ENCODE measurements at places on chromosomes 3 and 15.
A peak's percentile ranks its signal among the peaks of the same experiment; 100 is the strongest.

DNA sequence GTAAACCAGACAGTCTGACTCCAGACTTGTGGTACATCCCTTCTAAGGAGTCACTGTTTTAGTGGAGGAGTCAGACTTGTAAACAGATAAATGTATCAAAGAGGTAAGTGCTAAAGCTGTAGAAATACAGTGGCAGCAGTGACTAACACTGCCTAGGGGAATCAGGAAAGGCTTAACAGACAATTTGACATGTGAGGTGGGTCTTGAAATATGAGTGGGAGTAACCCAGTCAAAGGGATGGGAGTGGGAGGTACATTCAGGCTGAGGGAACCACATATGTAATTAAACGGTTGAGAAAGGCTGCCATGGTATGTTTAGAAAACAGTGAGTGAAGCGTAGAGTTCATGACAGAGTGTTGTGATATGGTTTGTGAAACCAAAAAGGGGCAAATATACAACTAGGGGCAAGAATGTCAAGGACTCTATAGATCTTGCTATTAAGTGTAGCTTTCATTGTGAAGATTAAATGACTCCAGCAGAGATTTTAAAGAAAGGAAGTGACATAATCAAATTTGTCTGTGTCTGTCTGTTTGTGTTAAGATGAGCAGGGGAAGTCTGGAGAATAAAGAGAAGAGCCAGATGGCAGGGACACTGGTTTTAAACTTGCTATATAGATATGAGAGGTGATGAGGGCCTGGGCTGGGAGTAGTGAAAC, 11.2 kb upstream of the ALCAM start:
- no peak for DNase-seq

GRCh38 chr3:17340693-17341092, 401.7 kb downstream of the TBC1D5 start:
- no peak for DNase-seq

- DNase-seq = no peak
Measured at GRCh38 chr3:133069556-133070286, 31.5 kb downstream of the TMEM108 start.

DNA sequence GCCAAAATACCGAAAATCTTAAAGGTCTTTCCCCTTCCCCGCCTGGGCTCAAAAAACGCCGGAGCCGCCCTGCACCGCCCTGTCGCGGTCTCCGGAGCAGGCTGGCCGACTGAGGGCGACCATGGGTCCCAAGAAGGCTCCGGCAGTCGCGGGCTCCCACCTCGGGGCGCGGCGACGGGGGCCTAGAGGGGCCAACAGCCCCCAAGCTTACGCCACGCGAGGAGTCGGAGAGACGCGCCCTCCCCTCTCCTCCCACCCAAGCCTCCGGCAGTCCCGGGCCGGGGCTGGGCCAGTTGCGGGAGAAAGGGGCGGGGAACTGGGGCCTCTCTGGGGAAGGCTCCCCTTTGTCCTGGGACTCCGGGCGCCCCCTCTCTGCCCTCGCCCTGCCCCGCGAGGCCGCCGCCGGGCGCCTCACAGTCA, 69.2 kb downstream of the GOLGA8B start:
- DNase-seq = no peak

DNA sequence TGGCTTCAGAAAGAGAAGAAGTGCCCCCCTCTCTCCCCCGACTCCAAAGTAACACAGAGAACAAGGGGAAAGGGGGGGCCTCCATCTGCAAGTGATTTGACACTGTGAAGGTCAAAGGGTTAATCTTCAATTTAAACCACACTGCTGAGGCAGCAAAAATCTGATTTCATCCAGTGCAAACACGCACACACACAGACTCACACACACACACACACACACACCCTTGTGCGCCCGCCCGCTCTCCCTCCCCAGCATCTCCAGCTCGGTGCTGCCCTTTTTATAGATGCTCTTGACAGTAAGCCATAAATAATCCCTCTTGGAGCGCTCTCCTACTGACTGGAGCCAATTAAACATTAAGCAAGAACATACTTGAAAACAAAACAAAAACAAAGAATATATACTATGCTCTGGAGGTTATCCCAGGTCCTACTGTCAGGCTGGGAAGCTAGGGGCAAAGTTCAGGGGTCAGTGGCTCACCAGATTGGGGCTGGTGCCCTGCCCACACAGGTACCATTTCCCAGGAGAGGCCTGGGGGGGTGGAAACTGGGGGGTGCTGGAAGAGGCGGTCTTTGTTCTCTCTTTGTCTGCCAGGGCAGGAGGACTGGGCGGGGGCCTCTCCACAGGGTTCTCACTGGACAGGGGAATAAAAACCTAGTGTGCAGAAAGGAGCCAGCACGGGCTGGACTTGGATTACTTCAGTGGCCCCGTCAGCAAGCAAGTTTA, 16.3 kb downstream of the BMF start:
- peak; percentile 91 for DNase-seq

DNA sequence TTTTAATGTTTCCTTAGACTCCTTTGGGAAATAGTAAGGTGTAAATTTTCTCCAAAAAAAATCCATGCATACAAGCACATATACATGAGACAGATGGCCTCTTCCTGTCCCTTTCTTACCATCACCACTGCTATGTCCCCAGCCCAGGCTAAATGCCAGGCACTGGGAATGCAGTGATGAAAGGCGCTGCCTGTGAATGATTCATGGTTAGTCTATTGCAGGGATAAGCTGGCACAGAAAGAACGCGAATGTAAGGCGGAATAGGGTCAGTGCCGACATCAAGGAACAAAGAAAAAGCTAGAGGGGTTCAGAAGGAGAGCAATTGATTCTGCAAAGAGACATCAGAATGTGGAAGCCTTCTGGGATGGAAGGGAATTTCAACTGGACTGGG, 36.2 kb upstream of the CFAP161 start:
- DNase-seq = no peak

DNA sequence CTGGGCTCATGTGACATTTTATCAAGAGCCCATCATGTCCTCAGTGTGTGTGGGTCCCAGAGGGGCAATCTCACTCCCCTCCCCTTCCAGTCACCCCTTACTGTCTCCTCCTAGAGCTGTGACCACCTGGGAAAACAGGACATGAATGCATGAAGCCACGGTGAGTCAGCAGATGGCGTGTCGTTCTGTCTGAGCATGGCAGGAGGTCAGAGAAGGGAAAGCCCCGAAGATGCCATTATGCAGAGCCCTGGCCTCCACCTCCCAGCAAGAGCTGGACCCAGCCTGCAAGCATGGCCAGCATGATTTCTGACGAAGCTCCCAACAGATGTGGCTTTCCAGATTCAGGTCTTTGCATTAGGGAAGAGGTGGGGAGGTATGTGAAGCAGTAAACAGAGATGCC, 118.5 kb downstream of the TLE3 start:
- DNase-seq = no peak

DNA sequence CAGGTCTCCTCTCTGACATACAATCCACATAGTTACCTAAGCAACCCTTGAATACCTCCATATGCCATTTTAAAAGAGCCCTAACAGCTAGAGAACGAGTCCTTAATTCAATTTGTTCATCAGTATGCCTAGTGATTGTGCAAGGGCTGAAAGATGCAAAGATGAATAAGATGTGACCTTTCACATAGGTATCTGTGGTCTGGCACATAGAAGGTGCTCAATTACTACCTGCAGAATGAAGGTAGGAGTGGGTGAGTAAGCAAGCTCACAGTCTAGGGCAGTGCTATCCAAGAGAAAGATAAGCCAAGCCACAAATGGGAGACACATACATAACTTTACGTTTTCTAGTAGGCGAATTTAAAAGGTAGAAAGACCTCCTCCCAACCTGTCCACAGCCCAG, 157.9 kb downstream of the OSBPL10 start:
- no peak for DNase-seq

- DNase-seq = no peak
Measured at GRCh38 chr3:4750306-4750968, 228.8 kb upstream of the BHLHE40 start.

DNA sequence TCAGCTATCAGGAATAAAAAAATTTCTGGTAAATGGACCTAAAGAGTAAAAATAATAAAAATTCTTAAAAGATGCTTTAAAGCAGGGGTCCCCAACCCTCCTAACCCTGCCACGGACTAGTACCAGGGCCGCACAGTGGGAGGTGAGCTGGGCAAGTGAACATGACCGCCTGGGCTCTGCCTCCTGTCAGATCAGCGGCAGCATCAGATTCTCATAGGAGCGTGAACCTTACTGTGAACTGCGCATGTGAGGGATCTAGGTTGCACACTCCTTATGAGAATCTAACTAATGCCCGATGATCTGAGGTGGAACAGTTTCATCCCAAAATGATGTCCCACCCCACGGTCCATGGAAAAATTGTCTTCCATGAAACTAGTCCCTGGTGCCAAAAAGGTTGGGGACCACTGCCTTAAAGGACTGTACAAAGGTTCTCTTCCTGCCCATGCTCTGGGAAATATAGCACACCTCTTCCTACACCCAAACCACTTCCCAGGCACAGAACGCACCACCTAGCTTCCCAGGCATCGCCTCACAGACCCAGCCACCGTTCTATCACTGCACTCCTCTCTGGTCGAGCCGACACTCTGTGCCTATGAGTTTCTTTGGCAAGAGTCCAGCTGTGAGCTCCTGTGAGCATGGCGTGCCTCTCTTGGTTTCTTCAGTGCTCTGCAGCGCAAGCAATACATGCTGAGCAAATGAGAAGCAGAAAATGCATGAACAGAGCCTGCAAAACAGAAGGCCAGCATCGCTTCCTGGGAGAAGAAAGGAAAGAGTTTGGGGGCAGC, 104.9 kb downstream of the OCA2 start:
- no peak for DNase-seq

GRCh38 chr3:61853912-61854311, 292.5 kb downstream of the PTPRG start:
- no peak for DNase-seq

DNA sequence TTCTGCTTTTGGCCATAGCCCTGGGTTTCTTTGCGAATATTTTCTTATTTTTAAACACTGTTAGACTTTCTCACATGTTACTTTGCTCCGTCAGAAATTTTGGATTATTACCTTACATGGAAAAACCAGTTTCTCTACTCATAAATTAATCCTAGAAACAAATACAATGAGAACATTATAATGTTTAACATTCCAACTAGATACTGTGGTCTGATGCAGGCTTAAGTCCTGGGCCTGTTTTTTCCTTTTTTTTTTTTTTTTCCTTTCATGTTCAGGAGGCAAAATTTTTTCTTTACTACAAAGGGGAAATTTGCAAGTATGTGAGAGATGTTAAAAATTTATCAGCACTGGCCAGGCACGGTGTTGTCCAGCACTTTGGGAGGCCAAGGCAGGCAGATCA, 28.9 kb downstream of the POPDC2 start:
- no peak for DNase-seq

- no peak for DNase-seq
Measured at GRCh38 chr15:51260202-51260601, 78.2 kb downstream of the CYP19A1 start.
